ENCODE measurements at places on chromosomes 1 and 21.

DNA sequence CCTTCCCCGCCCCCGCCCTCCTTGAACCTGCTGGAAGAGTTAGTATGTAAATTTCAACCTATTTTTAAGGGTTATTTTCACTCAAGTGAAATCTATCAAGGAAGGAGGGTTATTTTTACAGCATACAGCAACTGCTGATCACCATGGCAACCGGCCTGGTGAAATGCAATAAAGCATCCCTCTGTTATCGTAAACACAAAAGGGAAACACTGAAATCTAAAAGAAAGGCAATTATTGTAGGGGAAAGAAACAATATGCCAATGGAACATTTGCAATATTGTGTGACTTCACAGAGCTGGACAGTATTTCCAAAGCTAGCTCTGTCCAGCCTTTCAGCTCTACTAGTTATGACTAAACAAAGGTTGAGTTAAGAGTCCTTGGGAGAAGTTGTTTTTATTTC, 588.3 kb upstream of the PBX1 start:
- no peak for DNase-seq

- no peak for DNase-seq
Measured at GRCh38 chr1:35707601-35708440, 10.9 kb downstream of the C1orf216 start.

- no peak for DNase-seq
Measured at GRCh38 chr1:111768023-111768422, 12.3 kb downstream of the DDX20 start.

DNA sequence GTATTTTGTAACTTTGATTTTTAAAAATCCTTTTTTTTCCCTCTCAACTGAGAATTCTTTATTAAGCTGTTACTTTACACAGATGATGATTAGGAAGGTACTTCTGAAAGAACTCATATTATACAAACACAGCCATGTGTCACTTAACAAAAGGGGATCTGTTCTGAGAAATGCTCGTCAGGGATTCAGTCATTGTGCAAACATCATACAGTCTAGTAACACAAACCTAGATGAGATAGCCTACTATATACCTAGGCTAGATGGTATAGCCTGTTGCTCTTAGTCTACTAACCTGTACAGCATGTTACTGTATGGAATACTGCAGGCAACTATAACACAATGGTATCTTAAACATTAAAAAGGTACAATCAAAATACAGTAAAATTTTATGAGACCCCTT, 24.9 kb downstream of the AHCTF1 start:
- DNase-seq = no peak

DNA sequence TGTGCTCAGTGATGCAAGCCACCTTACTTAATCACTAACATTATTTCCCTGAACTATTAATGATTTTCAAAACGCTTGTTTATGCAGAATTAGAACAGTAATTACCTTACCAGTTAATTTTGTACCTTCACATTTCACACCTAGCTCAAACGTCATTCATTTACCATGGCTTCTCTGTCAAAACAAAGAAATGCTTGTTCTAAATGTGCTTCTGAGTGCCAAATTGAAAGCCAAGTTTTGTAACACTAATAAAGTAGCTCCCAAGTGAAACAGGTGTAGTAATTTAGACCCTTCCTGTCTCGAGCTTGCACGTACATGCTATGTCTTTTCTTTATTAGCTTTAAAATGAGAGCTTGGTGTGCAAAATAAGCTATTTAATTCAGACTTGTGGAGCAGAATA, 533.7 kb upstream of the PKN2 start:
- DNase-seq = no peak

DNA sequence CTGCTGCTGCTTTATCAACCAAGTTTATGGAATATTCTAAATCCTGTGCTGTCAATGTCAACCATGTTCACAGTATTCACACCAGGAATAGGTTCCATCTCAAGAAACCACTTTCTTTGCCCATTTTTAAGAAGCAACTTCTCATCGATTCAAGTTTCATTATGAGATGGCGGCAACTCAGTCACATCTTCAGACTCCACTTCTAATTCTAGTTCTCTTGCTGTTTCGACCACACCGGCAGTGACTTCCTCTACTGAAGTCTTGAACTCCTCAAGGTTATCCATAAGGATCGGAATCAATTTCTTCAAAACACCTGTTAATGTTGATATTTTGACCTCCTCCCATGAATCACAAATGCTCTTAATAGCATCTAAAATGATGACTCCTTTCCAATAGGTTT, 39.7 kb upstream of the IFNLR1 start:
- DNase-seq = no peak

GRCh38 chr1:172613294-172613693, 45.6 kb upstream of the FASLG start:
- no peak for DNase-seq

- DNase-seq = no peak
Measured at GRCh38 chr21:43957128-43957571, 55.0 kb upstream of the TRAPPC10 start.

GRCh38 chr1:229023651-229024300, 247.1 kb upstream of the RAB4A start:
- no peak for DNase-seq

DNA sequence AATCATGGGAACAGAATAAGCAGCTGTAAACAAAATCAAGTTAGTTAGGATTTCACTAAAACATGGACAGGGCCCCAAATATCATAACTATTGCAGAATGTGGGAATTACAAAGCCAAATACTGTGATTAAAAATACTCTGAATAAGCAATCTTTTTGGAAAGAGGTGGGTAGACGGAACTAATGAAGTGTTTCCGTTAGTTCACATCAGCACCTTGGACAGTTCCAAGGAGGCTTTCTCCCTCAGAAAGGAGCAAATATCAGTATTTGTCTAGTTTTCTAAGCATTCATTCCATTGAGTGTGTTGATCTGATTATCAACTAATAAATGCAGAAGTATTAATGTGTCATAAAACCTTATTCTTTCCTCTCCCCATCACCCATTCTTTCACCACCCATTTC, 97.4 kb downstream of the FAM78B start:
- DNase-seq = no peak

GRCh38 chr1:210252621-210253051, 20.0 kb downstream of the SERTAD4 start:
- no peak for DNase-seq

- no peak for DNase-seq
Measured at GRCh38 chr21:25908495-25908894, 173.7 kb downstream of the GABPA start.

- DNase-seq = no peak
Measured at GRCh38 chr1:235878082-235878811, 11.5 kb upstream of the LYST start.

GRCh38 chr1:42793824-42794223, 9.0 kb downstream of the TMEM269 start:
- no peak for DNase-seq

GRCh38 chr1:17955302-17956285, 152.0 kb upstream of the IGSF21 start:
- DNase-seq = no peak

- no peak for DNase-seq
Measured at GRCh38 chr1:64948905-64949833, 17.2 kb downstream of the JAK1 start.

- peak; percentile 57 for DNase-seq
Measured at GRCh38 chr1:156115514-156116374, 1.2 kb downstream of the LMNA start.

- DNase-seq = no peak
Measured at GRCh38 chr21:21051109-21052055, 53.2 kb downstream of the NCAM2 start.

DNA sequence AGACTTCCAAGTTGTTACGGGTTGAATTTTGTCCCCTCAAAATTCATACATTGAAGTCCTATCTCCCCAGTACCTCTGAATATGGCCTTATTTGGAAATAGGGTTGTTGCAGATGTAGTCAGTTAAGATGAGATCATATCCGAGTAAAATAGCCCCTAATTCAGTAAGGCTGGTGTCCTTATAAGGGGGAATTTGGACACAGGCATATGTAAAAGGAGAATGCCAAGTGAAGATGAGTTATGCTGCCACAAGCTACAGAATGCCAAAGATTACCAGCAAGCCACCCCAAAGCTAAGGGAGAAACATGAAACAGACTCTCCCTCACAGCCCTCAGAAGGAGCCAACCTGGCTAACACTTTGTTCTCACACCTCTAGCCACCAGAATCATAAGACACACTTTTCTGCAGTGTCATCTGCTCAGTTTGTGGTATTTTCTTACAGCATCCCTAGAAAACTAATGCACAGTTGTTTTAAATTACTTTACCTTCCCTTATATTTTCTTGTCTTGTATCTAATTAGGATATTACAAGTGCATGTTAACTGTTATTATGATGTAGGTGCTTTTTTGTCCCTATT, 43.3 kb upstream of the PRDX6 start:
- DNase-seq = no peak

DNA sequence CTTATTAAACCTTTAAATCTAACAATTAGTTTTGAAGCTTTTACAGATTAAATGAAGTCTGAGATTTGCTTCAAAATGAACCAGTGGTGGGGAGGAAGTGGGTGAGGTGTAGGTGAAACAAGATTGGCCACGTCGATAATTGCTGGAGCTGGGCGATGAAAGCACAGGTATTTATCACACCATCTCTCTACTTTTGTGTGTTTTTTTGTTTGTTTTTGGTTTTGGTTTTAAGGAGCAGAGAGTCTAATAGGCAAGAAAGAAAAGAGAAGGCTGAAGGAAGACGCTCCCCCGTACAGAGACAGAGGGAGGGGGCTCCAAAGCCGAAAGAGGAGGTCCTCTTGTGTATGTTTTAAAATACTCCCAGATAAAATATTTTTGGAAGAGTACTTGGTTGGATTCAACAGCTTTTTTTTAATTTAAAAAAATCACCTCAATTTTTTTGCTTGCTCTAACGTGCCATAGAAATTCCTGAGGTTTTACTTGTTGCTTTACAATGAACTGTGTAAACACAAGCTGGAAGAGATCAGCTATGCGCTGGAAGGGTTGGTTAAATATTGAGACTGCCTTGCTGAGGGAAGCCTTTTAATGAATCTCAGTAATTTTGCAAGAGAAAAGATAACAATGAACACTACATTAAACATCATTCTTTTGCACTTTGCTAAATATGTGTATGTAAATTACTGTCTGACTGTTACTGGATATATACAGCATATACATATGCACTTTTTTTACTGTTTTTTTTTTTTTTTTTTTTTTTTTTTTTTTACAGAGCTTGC, 6.7 kb upstream of the LGALS8 start:
- no peak for DNase-seq

All from hippocampal formation (tissue), 2 donors.